OCI-M1 (cell line): ENCODE measurements at places on chromosomes 13 and 19.

- no peak for DNase-seq
Observed at GRCh38 chr13:48532256-48532505, 699 bp downstream of the RCBTB2 start.

DNA sequence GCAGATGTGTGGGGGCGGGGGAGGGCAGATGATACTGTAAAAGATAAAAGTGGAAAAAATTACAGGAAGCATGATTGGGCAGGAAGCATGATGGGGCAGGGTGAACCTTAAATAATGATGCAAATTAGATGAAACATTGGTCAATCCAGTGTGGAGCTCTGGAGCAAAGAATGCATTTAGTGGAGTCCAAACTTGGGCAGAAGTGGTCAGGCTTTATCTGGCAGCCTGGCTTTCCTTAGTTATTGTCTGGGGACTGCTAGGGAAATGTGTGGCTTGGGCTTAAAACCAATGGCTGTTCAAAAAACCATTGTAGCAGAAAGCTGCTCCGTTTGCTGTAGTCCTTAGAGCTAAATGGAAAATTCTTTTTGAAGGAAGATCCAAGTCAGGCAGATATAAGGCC, 1077.3 kb upstream of the MIR17HG start:
- peak; percentile 54 for DNase-seq

- DNase-seq = no peak
Observed at GRCh38 chr13:32391101-32391619, 36.8 kb downstream of the N4BP2L1 start.

GRCh38 chr19:4537953-4538600, 1.8 kb downstream of the LRG1 start:
- DNase-seq = no peak

DNA sequence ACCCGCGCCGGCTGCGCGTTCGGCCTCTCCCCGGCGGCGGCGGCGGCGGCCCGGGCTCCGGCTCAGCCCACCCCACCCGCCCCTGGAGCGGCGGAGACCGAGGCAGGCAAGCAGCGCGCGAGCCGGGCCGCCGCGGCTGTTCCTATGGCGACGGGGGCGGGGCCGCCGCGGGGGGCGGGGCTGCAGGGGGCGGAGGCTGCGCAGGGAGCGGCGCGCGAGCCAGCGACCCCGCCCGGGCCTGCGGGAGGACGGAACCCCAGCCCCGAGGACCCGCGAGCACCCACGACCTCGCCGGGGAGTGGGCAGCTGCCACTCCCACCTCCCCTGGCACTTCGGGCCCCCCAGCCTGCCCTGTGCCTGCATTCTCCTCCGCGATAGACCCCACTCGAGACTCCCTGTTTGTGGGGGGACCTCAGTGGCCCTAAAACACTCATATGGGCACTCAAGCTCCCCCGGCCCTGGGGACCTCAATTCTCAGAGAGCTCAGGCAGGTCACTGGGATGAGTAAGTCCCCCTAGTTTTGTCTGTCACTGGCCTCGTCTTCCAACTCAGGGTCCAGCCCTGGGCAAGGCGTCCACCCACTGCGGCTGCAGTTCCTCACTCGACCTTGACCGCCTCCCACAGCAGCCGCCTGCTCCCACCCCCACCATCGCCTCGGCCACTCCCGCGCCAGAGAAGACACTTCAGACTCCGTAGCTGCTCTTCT, at the start of gene CTXN1:
CTXN1 (minus strand) TSS at position 115 of the 706 bp plus-strand sequence. CDS start 597 bp downstream, outside the sequence.
- DNase-seq = peak; percentile 88

GRCh38 chr13:48304143-48304876, 759 bp downstream of the RB1 start:
- peak; percentile 70 for DNase-seq

DNA sequence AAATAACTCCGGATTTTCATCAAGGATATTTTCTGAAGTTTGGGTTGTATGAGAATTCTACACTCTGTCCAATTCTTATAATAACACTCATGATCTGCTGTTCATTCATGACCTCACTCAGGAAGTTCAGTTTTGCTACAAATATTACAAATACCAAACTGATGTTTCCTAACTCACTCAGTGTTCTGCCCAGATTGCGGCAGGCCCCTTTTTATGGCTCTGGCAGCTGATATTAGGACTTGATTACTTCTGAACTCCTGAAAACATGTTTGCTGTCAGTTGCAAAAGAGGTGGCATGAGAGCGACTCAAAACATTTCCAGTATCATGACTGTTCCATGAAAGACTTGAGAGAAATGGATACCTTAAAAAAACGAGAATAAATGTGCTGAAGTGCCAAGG, 188.0 kb downstream of the RGCC start:
- no peak for DNase-seq

DNA sequence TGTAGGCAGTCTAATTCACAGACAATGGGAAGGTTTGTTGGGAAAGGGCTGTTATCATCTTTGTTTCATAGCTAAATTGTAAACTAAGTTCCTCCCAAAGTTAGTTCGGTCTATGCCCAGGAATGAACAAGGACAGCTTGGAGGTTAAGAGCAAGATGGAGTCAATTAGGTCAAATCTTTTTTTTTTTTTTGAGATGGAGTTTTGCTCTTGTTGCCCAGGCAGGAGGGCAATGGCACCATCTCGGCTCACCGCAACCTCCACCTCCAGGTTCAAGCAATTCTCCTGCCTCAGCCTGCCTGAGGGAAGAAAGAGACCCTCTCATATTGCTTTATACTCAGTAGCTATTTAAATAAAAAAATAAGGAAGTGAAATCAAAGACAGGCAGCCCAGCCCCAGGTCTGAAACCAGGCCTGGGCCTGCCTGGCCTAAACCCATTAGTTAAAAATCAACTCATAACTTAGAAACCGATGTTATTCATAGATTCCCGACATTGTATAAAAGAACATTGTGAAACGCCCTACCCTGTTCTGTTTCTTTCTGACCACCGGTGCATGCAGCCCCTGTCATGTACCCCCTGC, 297.4 kb upstream of the SGCG start:
- no peak for DNase-seq

DNA sequence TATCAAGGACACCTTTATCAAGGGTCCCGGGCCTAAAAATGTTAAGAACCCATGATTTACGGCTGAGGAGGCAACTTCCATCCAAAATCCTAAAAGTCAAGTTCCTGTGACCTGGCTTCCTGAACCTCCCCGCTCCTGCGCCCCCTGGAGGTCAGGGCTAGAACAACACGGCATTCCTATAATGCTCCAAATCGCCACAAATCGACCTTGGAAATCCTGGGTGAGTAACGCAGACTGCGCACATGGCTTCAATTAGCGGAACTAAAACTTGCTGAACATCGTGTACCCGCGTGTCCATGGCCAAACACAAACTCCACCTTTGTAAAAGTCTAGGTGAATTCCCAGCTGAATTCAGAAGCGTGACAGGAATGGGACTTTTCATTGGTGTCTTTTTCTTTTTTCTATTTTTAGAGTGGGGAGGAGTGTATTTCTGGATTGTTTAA, 4.3 kb upstream of the C5AR1 start:
- DNase-seq = peak; percentile 87

DNA sequence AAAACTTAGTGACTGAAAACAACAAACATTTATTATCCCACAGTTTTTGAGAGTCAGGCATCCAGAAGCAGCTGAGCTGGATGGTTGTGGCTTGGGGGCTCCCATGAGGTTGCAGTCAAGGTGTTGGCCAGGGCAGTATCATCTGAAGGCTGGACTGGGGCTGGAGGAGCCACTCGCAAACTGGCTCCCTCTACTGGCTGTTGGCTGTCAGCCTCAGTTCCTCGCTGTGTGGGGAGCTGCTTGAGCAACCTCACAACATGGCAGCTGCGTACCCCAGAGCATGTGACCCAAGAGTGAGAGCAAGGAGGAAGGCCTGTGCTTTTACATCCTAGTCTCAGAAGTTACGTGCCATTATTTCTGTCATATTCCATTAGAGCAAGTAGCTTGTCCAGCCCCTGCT, 9.7 kb downstream of the YJU2 start:
- DNase-seq = peak; percentile 7
